Heart right ventricle (tissue), 16 donors: ENCODE measurements at places on chromosomes 4 and X. TPM values are rescaled to one million over a fixed set of nuclear protein-coding genes. Genes with fewer than 3 reads are reported as not detected.

DNA sequence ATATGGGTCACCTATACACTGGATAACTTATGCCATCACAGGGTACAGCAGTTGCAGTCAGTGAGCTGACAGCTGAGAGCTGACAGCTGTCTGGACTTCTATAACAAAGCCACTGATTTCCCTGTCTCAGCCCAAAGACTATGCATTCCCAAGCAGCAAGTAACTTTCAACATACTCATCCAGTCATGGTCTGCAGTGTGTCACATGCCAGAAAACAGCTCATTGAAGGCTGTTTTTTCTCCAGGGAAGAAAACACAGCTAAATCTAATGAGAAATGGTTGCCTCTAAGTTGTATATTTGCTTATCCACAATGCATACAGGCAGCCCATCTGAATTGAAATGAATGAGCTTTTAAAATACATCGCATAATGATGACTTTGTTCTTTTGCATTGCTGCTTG is 6.3 kb downstream of the KIAA1210 start:
- DNase-seq, result no peak
- no peaks in the 10 kb centered on the region for H3K4me1 ChIP-seq
- no peaks in the 10 kb centered on the region for H3K27me3 ChIP-seq
- H3K4me3 ChIP-seq, result no peak overlapping the region
- H3K27ac ChIP-seq, result no peak overlapping the region

DNA sequence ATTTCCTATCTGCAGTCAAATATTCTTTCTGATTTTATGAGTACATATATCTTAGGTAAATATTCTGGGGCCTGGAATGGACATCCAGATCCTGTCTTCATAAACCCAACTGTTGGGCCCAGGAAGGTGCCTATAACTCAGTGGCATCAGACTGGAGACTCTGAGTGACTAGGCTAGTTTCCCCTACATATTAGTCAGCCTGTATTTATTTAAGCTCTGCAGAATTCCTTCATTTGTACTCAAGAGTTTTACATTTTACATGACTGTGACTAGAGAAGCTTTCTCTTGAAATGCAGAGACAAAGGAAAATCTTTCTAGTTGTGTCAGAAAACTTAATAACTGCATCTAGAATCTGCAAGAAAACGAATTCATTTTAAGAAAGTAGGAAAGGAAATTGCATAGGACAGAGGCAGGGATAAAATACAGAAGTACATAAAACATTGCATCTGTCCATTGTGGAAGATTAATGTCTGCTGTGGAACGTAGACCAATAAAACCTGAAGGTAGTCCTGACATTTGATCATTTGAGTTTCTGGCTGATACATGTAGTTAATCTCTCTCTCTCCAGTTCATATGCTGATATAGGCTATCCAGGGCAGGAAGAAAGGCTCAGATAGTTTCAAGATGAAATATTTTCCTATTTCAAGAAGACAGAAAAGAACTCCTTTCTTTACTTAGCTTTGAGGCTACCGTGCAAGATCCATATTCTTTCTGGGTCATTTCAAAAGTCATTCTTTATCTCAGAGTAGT is 78.2 kb downstream of the OPHN1 start:
- no peaks in the 10 kb centered on the region for H3K36me3 ChIP-seq
- no peak for DNase-seq
- no peaks in the 10 kb centered on the region for H3K4me1 ChIP-seq
- H3K4me3 ChIP-seq, result no peak overlapping the region
- no peak overlapping the region for H3K27ac ChIP-seq

The XAGE2 gene
- total RNA-seq, result not detected

The PABPC1L2B gene
- not detected for total RNA-seq

DNA sequence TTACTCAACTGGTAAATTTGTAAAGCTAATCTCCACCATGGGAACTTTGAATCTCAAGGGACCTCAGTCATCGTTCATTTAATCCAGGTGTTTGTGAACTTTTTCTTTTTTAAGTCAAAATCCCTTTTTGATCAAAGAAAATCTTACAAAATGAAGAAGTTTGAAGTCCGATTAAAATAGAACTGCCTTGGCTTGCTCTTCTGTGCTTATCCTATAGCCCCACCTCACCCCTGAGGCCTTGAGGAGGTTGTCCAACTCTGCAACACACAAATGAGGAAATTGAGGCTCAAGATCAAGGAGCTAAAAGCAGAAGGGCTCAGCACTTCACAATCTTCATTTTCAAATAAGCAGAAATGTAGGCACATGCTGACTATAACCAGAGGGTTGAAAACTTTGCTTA is 240.3 kb upstream of the SFRP2 start:
- H3K27ac ChIP-seq, result no peak overlapping the region
- H3K4me1 ChIP-seq, result no peaks in the 10 kb centered on the region
- H3K4me3 ChIP-seq, result no peak overlapping the region
- DNase-seq, result no peak
- no peaks in the 10 kb centered on the region for H3K36me3 ChIP-seq
- H3K27me3 ChIP-seq, result no peaks in the 10 kb centered on the region

The SYNPO2 gene
- 197 TPM for total RNA-seq

DNA sequence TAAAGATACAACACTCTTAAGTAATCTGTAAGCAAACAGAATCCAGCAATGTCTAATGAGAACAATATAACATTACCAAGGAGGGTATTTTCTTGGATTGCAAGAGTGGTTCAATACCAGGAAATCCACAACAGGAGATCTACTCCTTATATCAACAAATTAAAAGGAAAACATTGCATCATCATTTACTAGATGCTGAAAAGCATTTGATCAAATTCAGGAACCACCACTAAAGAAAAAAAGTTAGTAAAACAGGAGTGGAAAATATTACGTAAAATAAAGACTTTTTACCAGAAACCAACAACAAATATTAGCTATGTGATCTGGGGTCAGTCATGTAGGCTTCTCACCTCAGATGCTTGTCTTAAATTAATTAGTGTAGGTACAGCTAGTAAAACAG is 66.8 kb upstream of the MAB21L2 start:
- no peak overlapping the region for H3K4me3 ChIP-seq
- no peak for DNase-seq
- no peak overlapping the region for H3K27ac ChIP-seq
- H3K4me1 ChIP-seq, result no peaks in the 10 kb centered on the region
- no peaks in the 10 kb centered on the region for H3K27me3 ChIP-seq
- H3K36me3 ChIP-seq, result no peaks in the 10 kb centered on the region

The SOX3 gene
- not detected for total RNA-seq

The GPR143 gene
- not detected for total RNA-seq

The STARD8 gene
- 5.2 TPM for total RNA-seq

DNA sequence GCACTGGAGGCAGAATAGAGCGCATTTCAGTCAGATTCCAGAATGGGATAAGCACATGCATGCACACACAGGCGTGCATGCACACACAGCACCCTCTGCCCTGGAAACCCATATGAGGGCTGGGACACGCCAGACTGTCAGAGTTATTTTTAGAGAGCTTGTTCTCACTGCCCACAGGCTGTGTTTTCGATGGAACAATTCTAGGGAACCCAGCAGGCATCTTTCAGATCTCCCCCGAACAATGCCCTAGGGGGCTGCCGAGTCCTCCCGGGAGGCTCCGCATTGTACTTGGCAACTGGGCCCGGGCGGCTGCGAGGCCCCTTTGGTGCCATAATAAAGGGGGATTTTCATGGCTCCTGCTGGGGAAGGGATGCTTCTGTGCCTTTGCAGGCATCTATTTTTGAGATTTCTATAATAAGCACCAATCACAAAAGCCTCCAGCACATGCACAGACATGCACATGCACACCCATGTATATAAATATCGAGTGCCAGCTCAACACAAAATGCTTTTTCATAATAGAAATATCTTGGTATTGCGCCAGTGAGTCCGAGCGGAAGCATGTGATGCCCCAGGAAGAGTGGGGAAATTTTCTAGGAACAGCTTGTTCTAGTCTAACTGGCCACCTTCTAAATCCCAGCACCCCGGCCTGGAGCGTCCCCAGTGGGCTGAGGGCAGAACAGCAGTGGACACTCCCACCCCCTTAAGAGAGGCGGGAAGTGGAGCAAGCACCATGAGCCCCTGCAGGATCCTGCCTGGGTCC is 88.5 kb downstream of the PHKA2 start:
- peaks cover 23% of the 10 kb centered on the region for H3K36me3 ChIP-seq
- peak; percentile 47 for DNase-seq
- peak overlapping the region; percentile 76 for H3K27ac ChIP-seq
- no peaks in the 10 kb centered on the region for H3K4me1 ChIP-seq
- no peak overlapping the region for H3K4me3 ChIP-seq

DNA sequence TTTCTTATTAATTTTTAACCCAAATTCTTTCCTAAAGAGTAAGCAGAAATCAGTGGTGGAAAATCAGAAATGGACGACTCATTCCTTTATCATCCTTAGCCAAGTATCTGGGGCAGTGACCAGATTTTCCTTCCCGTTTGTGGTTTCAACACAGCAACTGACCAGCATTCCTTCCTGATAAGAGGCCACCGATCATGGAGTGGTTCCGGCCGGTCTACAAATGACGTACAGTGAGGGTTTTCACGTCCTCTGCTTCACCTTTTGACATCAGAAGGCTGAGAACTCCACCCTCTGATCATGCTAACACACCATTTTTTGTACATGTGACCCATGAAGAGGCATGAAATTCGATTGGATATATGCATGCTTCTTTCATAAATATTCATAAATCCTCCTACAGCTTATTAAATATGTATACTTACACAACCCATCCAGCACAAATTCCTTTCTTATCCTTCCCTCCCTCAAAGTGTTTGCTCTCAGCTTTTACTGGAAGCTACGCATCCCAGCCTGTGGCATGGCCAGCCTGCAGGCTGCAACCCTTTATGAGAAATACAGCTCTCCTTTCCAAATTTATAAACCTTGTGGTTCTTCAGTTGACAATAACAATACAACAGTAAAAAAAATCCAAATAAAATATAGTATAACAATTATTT is 173.0 kb upstream of the CASK start:
- H3K4me3 ChIP-seq, result no peak overlapping the region
- H3K27me3 ChIP-seq, result no peaks in the 10 kb centered on the region
- peak; percentile 2 for DNase-seq

GRCh38 chrX:46305431-46305830 is 239.8 kb downstream of the ZNF674 start:
- DNase-seq, result no peak
- H3K36me3 ChIP-seq, result no peaks in the 10 kb centered on the region
- no peak overlapping the region for H3K4me3 ChIP-seq
- H3K27ac ChIP-seq, result no peak overlapping the region

The MAGED4 gene
- total RNA-seq, result not detected

The GAGE13 gene
- total RNA-seq, result not detected

The CXCL5 gene
- not detected for total RNA-seq

The HERC5 gene
- 4.3 TPM for total RNA-seq

The GPR50 gene
- not detected for total RNA-seq

The TGIF2LX gene
- not detected for total RNA-seq

GRCh38 chrX:8823698-8824097 is 22.5 kb upstream of the FAM9A start:
- no peak for DNase-seq
- H3K27me3 ChIP-seq, result peaks cover 70% of the 10 kb centered on the region
- H3K4me1 ChIP-seq, result no peaks in the 10 kb centered on the region
- no peaks in the 10 kb centered on the region for H3K36me3 ChIP-seq
- no peak overlapping the region for H3K4me3 ChIP-seq

GRCh38 chr4:34628471-34628870 is 1615.8 kb downstream of the ARAP2 start:
- H3K27me3 ChIP-seq, result no peaks in the 10 kb centered on the region
- no peak overlapping the region for H3K4me3 ChIP-seq
- no peaks in the 10 kb centered on the region for H3K4me1 ChIP-seq
- H3K36me3 ChIP-seq, result no peaks in the 10 kb centered on the region

The CFAP99 gene
- total RNA-seq, result not detected

- no peak overlapping the region for H3K4me3 ChIP-seq
- no peaks in the 10 kb centered on the region for H3K36me3 ChIP-seq
- H3K27me3 ChIP-seq, result no peaks in the 10 kb centered on the region
- no peak overlapping the region for H3K27ac ChIP-seq
- no peak for DNase-seq
Observed at GRCh38 chrX:45811326-45811725, 610.6 kb upstream of the DIPK2B start.

The CYP4V2 gene
- total RNA-seq, result 28.0 TPM

DNA sequence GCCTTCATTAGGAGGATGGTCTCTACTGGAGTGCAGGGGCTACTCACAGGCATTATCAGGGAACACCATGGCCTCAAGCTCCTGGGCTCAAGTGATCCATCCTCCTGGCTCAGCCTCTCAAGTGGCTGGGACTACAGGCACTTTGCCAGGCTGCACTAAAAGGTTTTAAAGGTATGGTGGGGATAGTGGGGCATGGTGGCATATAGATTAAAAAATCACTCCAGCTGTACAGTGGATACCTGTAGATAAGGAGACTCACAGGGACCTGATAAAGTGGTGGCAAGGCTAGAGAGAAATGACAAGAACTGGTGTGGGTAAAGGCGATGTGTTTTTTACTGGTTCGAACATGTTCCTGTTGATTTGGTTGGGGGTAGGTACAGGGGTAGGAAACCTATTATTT is 5.9 kb downstream of the ZAR1 start:
- peaks cover 3% of the 10 kb centered on the region for H3K4me1 ChIP-seq
- no peak for DNase-seq
- no peak overlapping the region for H3K27ac ChIP-seq
- H3K36me3 ChIP-seq, result peaks cover 36% of the 10 kb centered on the region
- no peak overlapping the region for H3K4me3 ChIP-seq
- peaks cover 13% of the 10 kb centered on the region for H3K27me3 ChIP-seq

The DMP1 gene
- total RNA-seq, result not detected

DNA sequence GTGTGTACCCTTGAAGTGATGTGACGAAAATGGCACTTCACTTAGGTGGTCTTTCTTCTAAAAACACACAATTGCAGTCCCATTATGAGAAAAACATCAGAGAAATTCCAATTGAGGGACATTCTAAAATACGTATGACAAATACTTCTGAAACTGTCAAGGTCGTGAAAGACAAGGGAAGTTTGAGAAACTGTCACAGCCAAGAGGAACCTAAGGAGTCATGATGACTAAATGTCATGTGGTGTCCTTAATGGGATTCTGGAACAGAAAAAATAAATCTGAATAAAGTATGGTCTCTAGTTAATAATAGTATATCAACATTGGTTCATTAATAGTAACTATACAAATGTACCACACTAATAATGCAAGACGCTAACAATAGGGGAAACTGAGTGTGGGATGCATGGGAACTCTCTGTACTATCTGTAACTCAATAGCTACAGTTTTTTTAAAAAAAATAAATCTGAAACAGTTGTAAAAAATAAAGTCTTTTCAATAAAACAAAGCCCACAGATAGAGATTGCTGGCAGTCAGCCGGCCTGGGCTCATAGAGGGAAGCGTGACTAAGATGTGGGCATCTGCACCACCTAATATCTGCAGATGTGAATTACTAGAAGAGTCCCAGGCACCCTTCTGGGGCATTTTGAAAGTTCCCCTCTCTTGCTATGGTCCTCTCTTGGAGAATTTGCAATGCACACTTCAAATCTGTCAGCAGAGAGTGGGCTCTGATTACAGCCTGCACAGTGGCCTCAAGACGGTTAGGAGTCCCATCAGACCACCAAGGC is 47.6 kb downstream of the MID1IP1 start:
- H3K4me1 ChIP-seq, result no peaks in the 10 kb centered on the region
- H3K27ac ChIP-seq, result no peak overlapping the region
- no peaks in the 10 kb centered on the region for H3K36me3 ChIP-seq
- no peak for DNase-seq
- H3K27me3 ChIP-seq, result no peaks in the 10 kb centered on the region
